ENCODE measurements at places on chromosomes 16 and 17. TPM values are rescaled to one million over a fixed set of nuclear protein-coding genes. Genes with fewer than 3 reads are reported as not detected.
A peak's percentile ranks its signal among the peaks of the same experiment; 100 is the strongest.

Gene SULT1A2
- polyA plus RNA-seq: not detected

- no peaks in the 10 kb centered on the region for H3K4me1 ChIP-seq
- no peak for DNase-seq
Observed at GRCh38 chr17:1992541-1992940, 32.6 kb downstream of the RTN4RL1 start.

GRCh38 chr17:34699181-34699580 lies 119.8 kb downstream of the TMEM132E start:
- no peak for DNase-seq
- no peaks in the 10 kb centered on the region for H3K36me3 ChIP-seq
- no peak overlapping the region for H3K4me3 ChIP-seq
- H3K4me1 ChIP-seq: no peaks in the 10 kb centered on the region
- no peaks in the 10 kb centered on the region for H3K27me3 ChIP-seq

GRCh38 chr16:27434141-27435051 lies 32.4 kb downstream of the IL21R start:
- peaks cover 65% of the 10 kb centered on the region for H3K36me3 ChIP-seq
- H3K4me3 ChIP-seq: no peak overlapping the region
- peaks cover 5% of the 10 kb centered on the region for H3K4me1 ChIP-seq
- DNase-seq: no peak
- H3K27me3 ChIP-seq: no peaks in the 10 kb centered on the region

Gene CDRT15L2
- not detected for polyA plus RNA-seq

DNA sequence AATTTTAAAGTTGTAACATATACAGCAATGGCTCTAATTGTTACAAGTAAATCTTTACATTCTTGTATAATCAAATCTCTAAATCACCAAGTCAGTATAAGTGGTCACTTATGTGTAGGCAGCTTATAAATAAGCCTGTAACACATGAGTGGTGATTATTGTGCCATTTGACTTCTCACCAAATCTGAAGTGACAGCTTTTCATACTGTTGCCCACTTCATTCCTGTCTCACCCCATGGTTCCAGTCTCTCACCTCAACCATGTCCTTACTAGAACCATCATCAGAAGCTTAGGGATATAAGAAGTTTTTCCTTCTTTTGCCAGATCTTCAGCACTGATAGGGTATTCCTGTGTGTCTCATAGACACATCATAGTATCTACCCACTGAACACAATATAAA lies 23.5 kb downstream of the TNRC6A start:
- H3K4me3 ChIP-seq: no peak overlapping the region
- H3K4me1 ChIP-seq: peaks cover 38% of the 10 kb centered on the region
- DNase-seq: no peak
- no peak overlapping the region for H3K27ac ChIP-seq
- H3K27me3 ChIP-seq: no peaks in the 10 kb centered on the region

DNA sequence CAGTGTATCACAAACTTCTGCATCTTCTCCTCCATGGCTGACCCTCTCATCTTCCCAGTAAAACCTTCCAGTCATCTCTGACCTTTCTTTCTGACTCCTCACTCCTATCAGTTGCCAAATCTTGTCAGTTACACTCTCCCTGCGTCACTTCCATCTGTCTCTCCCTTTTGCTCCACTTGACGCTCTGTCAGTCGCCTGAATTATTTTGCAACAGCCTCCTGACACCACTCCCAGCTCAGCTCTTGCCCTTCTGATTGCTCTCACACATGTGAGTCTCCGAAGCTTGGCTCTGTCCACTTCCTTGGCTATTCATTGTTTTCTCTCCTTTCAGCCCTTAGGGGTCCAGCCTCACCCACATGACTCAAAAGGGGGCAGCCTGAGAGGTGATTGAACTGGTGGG lies 27.7 kb downstream of the DHRS7C start:
- H3K4me3 ChIP-seq: no peak overlapping the region
- DNase-seq: no peak
- H3K36me3 ChIP-seq: no peaks in the 10 kb centered on the region
- H3K4me1 ChIP-seq: no peaks in the 10 kb centered on the region

DNA sequence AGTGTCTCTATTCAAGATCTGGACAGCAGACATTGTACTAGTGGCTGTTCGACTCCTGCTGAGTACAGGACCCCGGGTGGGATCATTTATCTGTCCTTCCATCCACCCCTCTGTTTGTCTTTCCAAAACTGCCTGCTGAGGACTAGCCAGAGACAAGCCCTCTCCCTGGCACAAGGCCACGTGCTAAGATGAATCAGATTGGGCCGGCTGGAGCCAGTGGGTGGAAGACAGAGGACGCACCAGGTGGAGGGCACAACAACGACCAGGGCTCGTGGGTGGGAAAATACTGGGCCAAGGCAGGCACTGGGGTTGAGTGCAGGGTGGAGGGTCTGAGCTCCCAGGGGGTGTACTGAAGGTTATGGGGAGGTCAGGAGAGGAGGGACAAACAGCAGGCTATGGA lies 1.4 kb upstream of the CA7 start:
- H3K36me3 ChIP-seq: no peaks in the 10 kb centered on the region
- DNase-seq: no peak
- H3K4me1 ChIP-seq: no peaks in the 10 kb centered on the region
- H3K4me3 ChIP-seq: no peak overlapping the region

GRCh38 chr17:17315142-17315821 lies 12.1 kb downstream of the NT5M start:
- no peaks in the 10 kb centered on the region for H3K4me1 ChIP-seq
- H3K4me3 ChIP-seq: no peak overlapping the region
- no peaks in the 10 kb centered on the region for H3K27me3 ChIP-seq
- no peak for DNase-seq
- no peaks in the 10 kb centered on the region for H3K36me3 ChIP-seq

GRCh38 chr16:54459509-54460262 lies 173.1 kb upstream of the IRX3 start:
- H3K4me3 ChIP-seq: no peak overlapping the region
- no peak overlapping the region for H3K27ac ChIP-seq
- no peaks in the 10 kb centered on the region for H3K4me1 ChIP-seq
- no peaks in the 10 kb centered on the region for H3K36me3 ChIP-seq

DNA sequence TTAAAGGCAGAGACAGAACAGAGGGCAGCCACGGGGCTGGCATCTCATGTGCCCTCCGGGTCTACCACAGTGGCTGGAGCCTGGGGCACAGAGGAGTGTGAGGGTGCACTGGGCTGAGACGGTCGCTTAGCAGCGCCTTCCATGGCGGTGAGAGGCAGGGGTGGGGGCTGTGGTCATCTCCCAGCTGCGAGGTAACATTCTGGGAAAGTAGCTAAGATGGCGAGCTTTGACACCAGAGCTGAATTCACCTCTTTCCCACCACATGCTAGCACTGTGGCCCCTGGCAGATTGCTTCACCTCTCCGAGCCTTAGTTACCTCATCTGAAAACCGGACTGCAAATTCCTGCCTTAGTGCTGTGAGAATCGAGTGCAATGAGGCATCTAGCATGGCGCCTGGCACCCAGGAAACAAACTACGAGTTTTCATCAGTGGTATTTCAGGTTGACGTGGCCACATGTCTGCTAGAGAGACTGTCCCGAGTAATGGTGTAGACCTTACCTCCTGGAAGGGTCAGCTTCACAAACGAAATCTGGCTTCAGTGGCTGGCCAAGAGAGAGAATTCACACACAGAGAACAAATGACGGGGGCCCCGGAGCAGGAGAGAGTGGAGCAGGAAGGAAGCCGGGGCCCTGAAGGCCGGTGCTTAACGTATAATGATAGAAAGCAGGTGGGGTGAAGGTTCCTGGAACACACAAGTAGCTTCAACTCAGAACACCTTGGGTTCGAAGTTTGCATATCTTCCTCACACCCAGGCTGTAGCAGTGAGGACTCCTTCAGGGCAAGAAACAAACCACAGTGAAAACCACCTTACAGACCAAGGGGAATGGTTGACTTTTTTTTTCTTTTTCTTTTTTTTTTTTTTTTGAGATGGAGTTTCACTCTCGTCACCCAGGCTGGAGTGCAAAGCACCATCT lies 63.9 kb upstream of the RPH3AL start:
- peak overlapping the region; percentile 73 for H3K4me3 ChIP-seq
- peaks cover 92% of the 10 kb centered on the region for H3K4me1 ChIP-seq
- DNase-seq: peak; percentile 54
- H3K27me3 ChIP-seq: no peaks in the 10 kb centered on the region
- H3K27ac ChIP-seq: peak overlapping the region; percentile 76

DNA sequence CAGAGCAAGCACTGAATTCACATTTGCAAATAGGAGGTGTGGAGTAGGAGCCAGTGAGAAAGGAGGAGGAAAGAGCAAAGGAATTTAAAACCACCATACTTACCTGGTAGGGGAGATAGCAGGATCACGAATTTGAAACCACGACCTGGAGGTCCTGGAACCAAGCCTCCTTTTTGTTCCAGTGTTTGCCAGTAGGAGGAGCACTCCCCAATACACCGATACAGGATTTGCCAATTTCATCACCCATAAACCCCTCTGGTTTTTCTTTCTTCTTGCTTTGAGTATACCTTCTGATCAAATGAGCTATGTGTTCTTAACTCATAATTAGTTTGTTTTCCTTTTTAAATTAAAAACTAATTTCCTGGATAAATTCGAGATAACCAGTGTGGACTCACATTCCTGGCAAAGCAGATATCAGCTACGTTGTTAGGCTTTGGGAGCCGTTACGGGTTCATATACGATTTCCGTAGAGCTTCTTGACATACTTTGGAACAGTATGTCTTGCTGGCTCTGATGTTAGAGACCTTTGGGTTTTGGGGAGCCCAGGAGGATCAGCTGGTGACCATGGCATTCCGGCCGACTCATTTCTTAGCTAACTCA lies 22.7 kb downstream of the BCO1 start:
- H3K4me3 ChIP-seq: no peak overlapping the region
- no peaks in the 10 kb centered on the region for H3K27me3 ChIP-seq

Gene OTOP3
- not detected for polyA plus RNA-seq
